Naive thymus-derived CD4-positive, alpha-beta T cell (primary cell): ENCODE measurements at places on chromosomes 16 and 17.

DNA sequence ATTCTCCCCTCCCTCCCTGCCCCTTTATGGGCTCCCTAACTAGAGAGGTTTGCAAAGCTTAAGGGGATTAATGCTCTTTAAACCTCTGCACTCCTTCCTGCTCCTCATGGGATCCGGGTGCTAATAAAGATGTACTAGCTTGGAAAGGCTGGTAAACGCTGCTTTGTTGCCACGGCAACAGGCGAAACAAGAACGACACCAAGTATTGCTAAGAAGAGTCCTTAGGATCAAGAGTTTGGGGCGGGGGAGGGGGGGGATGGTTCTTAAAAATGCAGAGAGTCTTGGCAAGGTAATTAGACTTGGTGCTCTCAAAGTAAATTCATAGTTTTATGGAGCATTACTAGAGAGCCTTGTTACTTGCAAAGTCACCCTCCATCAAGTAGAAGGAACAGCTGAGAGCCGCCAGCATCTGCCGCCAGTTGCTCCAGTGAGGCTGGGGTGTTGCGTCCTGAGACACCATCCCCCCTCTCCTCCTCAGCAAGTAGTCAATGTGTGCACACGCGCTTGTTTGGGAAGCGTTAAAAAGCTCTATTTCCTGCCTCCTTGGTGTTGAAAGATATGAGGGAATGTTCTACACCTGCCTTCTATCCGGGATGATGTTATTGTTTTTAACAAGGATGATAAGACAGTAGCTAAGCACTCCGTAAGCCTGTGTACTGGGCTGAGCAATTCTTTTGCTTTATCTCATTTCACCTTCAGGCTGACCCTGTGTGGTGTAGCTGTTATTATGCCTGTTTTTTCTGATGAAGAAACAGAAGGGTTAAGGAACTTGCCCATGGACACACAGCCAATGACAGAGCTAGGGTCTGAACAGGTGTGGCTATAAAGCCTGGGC lies 190.9 kb downstream of the CCDC182 start:
- DNase-seq, result no peak

DNA sequence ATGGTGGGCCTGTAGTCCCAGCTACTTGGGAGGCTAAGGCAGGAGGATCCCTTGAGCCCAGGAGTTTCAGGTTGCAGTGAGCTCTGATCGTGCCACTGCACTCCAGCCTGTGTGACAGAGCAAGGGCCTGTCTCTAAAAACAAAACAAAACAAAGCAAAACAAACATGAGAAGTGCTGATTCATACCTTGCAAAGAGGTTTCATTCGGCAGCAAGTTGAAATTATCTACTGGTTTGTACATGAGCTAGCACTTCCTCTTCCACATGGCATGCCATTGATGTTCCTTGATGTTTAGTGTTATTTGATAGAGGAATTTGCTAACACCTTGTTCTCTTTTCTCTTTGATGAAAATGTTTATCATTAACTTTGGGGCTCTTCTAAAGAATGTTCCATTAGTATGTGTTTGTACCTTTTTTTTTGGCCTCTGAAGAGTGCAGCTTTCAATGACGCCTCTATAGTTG lies 50.6 kb downstream of the SPECC1 start:
- no peak for DNase-seq

DNA sequence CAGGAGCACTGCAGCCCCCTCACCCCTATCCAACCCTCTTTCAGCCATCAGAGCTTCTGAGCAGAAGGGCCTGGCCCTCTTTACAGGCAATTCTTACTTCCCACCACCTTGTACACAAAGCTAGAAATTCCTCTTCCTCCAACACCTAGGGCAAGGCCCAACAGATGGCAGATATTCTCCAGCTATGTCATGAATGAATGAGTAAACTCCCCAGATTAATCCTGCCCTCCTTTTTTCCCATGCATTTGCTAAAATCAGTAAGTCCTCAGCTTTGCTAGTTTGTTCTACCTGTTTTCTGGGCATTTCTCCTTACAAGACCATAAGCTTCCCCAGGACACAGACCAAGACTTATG lies 20.4 kb upstream of the MRPS23 start:
- DNase-seq, result no peak

- no peak for DNase-seq
These were observed 31.2 kb downstream of the GNAO1 start for GRCh38 chr16:56222474-56222997.

GRCh38 chr17:45789874-45790273 lies 5.8 kb downstream of the CRHR1 start:
- no peak for DNase-seq

DNA sequence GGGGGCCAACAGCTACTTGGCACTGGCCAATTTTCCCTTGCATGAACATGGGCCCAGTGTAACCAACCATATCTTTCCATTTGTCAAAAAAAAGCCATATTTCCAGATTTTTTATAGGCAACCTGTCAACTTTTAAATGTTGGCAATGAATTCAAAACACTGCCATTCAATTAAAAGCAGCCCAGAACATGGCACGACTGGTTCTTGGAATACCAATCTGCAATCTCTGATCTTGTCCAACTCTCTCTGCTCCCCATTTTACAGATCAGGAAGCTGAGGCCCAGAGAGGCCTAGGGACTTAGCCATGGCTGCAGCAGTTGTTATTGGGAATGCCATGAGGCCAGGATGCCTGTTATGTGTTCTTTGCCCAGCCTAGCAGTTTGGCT lies 8.9 kb upstream of the MEOX1 start:
- no peak for DNase-seq

DNA sequence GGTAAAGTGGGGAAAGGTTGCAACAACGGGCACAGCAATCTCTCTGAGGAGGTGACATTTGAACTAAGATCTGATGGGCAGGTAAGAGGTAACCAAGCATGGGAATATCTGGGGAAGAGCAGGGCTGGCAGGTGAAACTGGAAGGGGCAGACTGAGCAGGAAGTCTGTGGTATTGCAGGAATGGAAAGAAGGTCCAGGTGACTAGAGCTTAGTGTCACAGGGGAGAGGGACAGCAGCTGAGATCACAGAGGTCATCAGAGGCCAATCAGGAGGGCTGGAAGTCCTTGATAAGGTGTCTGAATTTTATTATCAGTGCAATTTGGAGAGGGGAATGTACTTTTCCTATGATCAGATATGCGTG lies 73.3 kb upstream of the DHX40 start:
- DNase-seq, result no peak
